Panc1 (cell line): ENCODE measurements at places on chromosomes 4 and X.

GRCh38 chr4:41709844-41710481, 38.6 kb downstream of the PHOX2B start:
- no peak for DNase-seq

GRCh38 chrX:53421772-53422085, 725 bp downstream of the SMC1A start:
- DNase-seq, result no peak

DNA sequence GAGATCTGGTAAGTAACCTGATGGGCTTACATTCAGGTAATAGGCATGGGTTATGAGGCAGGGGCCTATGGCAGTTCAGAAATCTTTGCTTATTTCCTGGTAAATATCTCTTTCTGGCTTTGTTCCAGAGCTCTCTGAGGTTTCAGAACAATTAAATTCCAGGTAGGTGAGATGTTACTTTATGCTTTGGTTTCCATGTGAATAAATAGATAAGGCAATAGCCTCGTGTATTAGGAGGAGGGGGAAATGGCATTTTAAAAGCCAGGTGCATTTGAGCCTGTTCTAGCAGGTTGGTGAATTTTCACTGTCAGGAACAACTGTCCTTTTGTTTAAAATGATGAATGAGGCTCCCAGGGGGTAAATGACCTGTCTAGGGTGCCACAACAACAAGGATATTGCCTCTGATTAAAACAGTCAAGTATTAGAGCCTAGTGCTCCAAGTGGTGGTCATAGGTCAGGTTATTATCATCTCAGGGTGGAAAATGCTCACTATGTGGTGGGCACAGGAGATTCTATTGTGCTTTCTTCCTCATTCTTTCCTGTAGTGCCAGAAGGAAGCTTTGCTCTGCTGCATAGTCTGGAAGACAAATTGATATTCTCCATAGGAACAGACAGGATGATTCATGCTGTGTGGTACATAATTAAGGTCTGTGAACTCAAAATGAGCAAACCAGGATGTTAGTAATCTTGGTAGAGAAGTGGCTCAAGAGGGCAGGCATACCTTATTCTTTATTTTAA, 296.2 kb downstream of the INPP4B start:
- DNase-seq, result no peak

DNA sequence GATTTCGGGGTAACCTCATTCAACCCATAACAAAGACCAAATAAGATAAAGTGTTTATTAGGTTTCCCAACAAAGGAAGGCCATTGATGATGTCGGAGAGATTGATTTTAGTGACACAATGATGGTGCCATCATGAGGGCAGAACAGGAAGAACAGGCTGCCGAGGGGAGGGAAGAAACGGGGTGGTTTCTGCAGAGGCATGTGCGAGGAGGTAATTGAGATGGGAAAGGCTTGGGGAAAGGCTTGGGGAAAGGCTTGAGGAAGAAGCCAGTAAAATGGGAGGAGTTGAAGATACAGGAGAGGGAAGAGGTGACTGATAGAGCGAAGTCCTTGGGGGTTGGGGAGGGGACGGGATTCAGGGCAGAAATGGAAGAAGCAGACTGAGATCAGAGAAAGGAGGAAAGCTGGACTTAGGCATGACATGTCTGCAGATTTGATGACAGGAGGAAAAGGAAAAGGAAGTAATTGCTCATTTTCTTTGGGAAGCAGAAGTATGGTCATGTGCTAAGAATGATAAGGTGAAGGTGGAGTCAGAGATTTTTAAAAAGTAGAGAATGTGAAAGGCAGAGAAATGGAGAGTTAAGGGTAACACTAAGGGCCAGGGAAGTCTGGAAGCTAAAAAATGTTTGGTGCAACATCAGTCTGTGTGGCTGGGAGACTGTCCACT, 6.0 kb downstream of the HPSE start:
- no peak for DNase-seq

DNA sequence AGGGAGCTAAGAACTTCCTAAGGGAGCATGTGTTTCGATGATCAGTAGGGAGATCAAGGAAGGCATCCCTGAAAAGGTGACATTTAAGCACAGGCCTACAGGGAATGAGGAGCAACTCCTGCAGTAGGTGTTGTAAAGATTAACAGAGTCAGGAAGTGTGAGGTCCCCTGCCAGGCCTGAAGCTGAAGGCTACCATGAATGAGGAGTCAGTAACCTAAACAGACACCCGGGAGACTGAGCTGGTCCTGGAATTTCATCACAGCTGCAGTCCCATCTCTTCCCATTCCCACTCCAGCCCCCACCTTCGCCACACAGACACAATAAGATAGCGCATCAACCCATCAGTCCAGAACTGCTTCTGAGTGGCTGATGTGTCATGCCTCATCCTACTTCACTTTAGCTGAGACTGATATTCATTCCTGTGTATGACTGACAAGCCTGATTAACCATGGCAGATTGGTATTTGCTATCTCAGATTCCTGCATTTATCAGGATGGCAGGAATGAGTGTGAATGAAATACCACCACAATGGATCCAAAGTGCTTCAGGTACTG, 27.0 kb upstream of the EFNB1 start:
- DNase-seq, result no peak

DNA sequence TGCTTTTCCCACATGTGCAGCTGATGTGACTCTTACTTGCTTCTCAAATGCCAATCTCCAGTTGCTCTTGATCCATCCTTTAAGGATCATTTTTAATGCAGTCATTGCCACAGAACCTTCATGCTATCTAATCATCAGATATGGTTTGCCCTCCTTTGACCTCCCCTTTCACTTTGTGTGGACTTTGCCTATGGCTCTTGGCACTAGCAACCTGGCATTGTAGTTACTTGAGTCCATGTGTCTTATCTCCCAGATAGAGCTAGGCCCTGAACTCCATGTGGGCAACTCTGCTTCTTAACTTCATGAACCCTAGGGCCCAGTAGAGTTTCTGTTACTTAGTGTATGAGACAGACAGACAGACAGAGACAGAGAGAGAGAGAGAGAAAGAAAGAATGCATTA, 41.6 kb downstream of the MTM1 start:
- no peak for DNase-seq

DNA sequence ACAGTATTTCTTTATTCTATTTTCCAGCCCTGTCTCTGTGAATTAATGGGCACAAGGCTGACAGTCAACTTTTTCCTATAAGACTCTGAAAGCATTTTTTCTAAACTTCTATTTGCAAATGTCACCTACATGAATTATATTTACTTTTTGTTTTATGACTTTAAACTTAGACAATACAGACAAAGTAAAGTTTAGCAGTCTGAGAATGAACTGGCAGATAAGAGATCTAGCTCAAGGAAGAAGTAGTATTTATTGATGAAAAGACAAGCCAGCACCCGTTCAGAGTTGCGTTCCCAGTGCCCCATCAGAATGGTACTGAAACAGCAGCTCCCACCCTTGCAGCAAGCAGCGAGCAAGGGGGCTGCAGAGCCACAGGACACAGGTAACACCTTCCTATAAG, 148.5 kb downstream of the FAM13A start:
- DNase-seq, result no peak
